ENCODE measurements at places on chromosomes 16 and 17.

- DNase-seq: no peak
Measured at GRCh38 chr17:45764479-45764878, 19.6 kb upstream of the CRHR1 start.

- no peak for DNase-seq
Measured at GRCh38 chr17:3704931-3705717, 9.2 kb upstream of the P2RX5 start.

GRCh38 chr16:80150978-80151721 is 389.6 kb upstream of the DYNLRB2 start:
- no peak for DNase-seq

DNA sequence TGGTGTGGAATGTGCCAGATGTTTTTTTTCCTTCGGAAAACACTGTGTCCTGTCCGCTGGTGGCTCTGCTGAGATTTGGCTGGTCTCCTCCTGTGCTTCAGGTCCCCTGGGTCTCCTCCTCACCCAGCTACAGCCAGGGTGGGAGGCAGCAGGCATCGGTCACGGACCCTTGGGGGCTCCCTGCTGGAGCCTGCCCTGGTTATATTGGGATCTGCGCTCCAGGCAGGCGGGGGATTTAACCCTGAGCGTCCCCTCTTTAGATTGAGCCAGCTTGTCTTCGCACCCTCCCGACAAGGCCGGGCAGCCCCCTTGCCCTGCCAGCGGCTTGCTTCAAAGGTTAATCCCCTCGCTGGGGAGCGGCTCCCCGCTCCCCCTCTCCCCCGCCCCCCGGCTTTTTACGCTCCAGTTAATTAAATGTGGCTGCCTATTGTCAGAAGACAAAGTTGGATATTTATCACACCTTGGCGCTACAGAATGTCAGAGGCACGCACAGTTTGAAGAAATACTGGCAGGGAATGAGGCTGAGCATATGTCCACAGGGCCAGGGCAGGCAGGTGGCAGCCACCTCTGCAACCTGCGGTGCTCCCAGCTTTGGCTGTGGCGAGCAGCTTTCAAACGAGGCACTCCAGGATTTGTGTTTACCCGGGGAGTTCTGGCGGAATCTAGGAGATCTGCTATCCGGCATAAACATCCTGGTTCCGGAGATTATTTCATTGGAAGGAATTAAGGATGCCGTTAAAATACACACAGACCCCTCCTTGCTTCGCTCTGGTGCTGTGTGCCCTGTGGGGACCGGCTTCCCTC is 38.2 kb upstream of the GSE1 start:
- DNase-seq: no peak

DNA sequence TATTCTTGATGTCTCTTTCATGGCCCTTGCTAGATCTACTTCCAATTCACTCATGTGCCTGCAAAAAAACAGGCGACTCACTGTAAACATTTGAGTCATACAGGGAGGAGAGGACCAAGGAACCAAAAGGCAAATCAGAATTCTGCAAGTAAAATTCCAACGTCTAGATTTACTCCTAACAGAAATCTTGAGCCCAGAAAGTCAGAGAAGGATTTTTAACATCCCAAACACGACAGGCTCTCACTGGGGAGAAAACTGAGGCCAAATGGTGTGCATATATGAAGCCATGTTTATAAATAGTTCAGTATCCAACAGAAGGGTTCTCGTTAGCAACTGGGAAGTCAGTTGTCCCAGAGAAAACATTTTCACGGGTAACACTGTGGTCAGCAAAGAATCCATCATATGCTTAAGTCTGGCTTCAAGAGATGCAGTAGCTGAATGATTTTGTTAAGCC is 40.1 kb downstream of the LITAF start:
- DNase-seq: no peak

DNA sequence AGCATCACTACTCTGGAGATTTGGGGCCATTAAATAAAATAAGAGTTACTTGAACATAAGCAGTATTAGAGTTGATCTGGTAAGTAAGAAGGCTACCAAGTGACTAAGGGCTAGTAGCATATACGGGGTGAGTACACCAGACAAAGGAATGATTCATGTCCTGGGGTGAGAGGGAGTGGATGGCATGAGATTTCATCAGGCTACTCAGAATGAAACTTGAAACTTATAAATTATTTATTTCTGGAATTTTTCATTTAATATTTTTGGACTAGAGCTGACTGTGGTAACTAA is 2.3 kb downstream of the SLFN5 start:
- DNase-seq: no peak

GRCh38 chr17:80424878-80425765 is 10.2 kb downstream of the ENDOV start:
- DNase-seq: peak; percentile 27

DNA sequence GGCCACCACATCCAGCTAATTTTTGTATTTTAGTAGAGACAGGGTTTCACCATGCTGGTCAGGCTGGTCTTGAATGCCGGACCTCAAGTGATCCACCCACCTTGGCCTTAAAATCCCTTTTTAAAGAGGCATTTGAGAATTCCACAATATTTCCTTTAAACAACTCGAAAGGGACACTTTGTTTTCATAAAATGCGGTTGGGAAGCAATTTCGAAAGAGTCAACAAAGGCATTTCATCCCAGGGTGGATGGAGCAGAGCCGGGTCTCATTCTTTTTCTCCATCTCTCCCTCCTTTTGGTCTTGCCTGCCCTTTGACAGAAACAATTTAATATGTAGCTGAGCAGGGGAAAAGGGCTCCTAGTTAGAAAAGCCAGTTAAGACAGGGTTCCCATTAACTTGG is 13.5 kb upstream of the COG1 start:
- no peak for DNase-seq

GRCh38 chr16:57061084-57061905 is 31.1 kb upstream of the CPNE2 start:
- no peak for DNase-seq

DNA sequence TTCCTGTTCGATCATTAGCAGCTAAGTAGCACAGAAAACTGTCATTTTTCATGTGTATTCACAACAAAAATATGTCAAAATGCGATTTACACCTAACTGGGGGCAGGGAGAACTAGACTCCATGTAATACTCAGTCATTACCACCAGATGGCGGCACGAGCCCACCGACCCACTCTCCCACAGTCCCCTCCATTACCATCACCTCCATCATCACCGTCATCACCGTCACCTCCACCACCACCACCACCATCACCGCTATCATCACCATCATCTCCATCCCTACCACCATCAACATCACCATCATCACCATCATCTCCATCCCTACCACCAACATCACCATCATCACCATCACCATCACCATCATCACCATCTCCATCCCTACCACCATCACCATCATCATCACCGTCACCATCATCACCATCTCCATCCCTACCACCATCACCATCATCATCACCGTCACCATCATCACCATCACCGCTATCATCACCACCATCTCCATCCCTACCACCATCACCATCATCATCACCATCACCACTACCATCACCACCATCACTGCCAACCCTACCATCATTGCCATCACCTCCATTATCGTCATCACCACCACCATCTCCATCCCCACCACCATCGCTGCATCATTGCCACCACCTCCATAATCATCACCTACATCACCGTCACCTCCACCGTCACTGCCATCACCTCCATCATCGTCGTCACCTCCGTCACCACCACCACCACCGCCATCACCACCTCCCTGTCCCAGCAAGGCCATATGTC is 14.4 kb downstream of the NDUFAF8 start:
- DNase-seq: no peak

- no peak for DNase-seq
Measured at GRCh38 chr17:65811043-65811442, 249.6 kb upstream of the AXIN2 start.

- DNase-seq: no peak
Measured at GRCh38 chr17:63464691-63465236, 12.1 kb upstream of the ACE start.

- no peak for DNase-seq
Measured at GRCh38 chr16:14155572-14156190, 84.6 kb downstream of the MRTFB start.

- no peak for DNase-seq
Measured at GRCh38 chr16:18039931-18040330, 296.6 kb downstream of the NPIPA8 start.

DNA sequence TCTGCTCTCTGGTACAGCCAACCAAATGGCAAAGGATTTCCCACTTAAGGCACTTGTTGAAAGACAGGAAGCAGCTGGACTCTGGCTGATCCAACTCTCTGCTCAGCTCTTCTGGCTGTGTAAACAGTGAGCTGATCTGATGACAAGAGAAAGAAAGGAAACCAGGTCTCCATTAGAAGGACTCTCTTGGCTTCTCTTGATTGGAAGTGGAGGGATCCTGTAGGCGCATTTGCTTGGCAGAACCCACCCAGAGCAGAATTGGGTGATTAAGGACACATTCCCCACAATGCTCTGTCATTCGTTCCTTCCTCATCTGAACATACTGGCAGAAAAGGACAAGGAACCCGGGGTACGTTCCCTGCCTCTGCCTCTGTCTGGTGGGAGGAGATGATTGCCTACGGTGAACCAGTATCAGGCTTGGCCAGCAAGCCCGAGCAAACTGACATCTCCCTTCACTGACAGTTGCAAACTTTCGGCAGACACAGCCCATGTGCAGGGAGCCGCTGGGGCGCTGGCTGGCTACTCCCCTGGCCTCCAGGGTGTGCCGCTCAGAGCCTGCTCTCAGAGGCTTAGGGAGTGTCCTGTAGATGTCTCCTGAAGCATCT is 29.1 kb downstream of the LDHD start:
- DNase-seq: no peak

GRCh38 chr17:45345554-45346215 is 28.9 kb upstream of the MAP3K14 start:
- DNase-seq: no peak

GRCh38 chr16:24070851-24071250 is 185.3 kb upstream of the CACNG3 start:
- peak; percentile 41 for DNase-seq

DNA sequence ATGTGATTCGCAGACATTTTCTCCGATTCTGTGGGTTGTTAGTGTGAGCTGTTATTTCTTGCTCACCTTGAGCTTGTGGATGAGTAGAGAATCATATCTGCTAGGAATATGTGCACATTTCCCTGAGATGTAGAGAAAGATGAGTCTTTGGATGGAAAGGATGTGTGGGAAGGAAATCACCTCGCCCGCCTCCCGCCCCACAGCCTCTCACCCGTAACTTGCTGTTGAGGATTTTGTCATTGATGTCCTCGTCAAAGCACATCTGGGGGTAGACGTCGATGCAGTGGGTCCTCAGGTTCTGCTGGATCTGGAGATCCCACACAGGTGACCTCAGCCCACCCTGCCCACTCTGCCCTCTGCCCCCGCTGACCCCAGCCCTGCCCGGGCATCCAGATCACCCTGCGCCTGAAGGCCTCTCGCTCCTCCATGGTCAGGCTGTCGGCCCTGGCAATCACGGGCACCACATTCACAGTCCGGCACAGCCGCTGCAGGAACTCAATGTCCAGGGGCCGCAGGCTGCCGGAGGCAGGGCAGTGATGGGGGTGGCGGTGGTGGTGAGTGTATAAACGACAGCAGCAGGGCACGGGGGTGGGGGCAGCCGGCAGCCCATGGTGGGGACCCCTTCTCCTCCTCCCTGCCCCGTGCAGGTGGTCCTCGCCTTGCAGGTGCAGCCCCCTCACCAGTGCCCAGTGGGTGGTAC is 4.7 kb downstream of the SEPTIN12 start:
- DNase-seq: no peak

DNA sequence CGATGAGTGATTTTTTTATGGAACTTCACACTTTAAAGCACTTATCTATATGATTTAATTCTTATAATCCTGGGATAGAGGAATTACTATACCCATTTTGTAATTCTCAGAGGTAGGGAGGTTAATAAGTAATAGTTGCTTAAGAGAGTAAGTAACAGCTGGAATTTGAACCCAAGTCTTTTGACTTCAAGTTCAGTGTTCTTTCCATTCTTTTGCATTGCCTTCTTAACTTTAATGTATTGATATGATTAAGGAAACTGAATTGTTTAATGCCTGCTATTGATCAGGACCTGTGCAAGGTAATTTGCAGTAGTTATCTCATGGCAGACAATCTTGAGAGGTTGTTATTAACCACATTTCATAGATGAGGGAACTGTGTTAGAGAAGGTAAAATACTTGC is 78.5 kb downstream of the TUBD1 start:
- no peak for DNase-seq

DNA sequence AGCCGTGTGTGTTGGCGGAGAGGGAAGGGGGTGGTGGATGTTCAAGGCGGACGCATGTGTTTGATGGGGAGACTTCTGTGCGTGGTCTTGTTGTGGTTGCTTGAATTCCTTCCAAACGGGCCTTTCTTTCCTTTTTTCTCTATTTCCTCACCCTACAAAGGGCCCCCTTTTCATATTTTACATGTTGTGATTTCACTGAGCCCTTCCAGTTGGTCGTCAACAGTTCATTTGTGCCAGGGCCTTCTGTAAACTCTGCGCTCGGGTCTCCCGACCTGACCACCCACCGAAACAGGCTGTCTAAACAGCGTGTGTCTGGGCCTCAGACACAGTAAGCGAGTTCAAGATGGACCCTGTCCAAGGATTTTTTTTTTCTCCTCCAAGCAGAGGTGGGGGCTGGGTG is 228.4 kb downstream of the IRF8 start:
- DNase-seq: no peak

GRCh38 chr16:27332105-27332504 is 18.3 kb downstream of the IL4R start:
- DNase-seq: no peak

- peak; percentile 58 for DNase-seq
Measured at GRCh38 chr17:50117202-50118051, 12.5 kb downstream of the SAMD14 start.

GRCh38 chr17:40266882-40267281 is 20.8 kb upstream of the CDC6 start:
- DNase-seq: no peak
